ENCODE measurements at places on chromosomes 3 and 15.

GRCh38 chr3:48639944-48640606 is 4.8 kb upstream of the SLC26A6 start:
- no peaks in the 10 kb centered on the region for H3K27me3 ChIP-seq
- H3K36me3 ChIP-seq: no peaks in the 10 kb centered on the region
- H3K4me3 ChIP-seq: no peak overlapping the region
- no peak for DNase-seq

GRCh38 chr3:158808697-158809096 is 6.8 kb downstream of the MFSD1 start:
- H3K36me3 ChIP-seq: no peaks in the 10 kb centered on the region
- H3K27ac ChIP-seq: no peak overlapping the region
- H3K27me3 ChIP-seq: no peaks in the 10 kb centered on the region
- H3K4me3 ChIP-seq: no peak overlapping the region
- H3K4me1 ChIP-seq: peaks cover 26% of the 10 kb centered on the region

- H3K36me3 ChIP-seq: no peaks in the 10 kb centered on the region
- no peak overlapping the region for H3K4me3 ChIP-seq
- H3K27me3 ChIP-seq: no peaks in the 10 kb centered on the region
- DNase-seq: no peak
These were observed 49.9 kb downstream of the FNDC3B start for GRCh38 chr3:172089250-172089649.

GRCh38 chr3:52831500-52832301 is 1.2 kb upstream of the ITIH4 start:
- H3K36me3 ChIP-seq: no peaks in the 10 kb centered on the region
- H3K4me3 ChIP-seq: no peak overlapping the region
- peak; percentile 92 for DNase-seq

- no peak overlapping the region for H3K27ac ChIP-seq
- no peaks in the 10 kb centered on the region for H3K36me3 ChIP-seq
- no peak overlapping the region for H3K4me3 ChIP-seq
- no peak for DNase-seq
- no peaks in the 10 kb centered on the region for H3K4me1 ChIP-seq
These were observed 2.5 kb downstream of the MORC1 start for GRCh38 chr3:109115451-109115850.

- H3K27me3 ChIP-seq: no peaks in the 10 kb centered on the region
- DNase-seq: no peak
- no peak overlapping the region for H3K4me3 ChIP-seq
- no peaks in the 10 kb centered on the region for H3K4me1 ChIP-seq
These were observed 699.9 kb upstream of the ZNF385D start for GRCh38 chr3:22450786-22451400.

- peaks cover 5% of the 10 kb centered on the region for H3K4me1 ChIP-seq
- H3K4me3 ChIP-seq: no peak overlapping the region
- no peaks in the 10 kb centered on the region for H3K36me3 ChIP-seq
- no peak for DNase-seq
- H3K27ac ChIP-seq: no peak overlapping the region
These were observed 4.8 kb upstream of the ZMAT3 start for GRCh38 chr3:179076243-179077027.

DNA sequence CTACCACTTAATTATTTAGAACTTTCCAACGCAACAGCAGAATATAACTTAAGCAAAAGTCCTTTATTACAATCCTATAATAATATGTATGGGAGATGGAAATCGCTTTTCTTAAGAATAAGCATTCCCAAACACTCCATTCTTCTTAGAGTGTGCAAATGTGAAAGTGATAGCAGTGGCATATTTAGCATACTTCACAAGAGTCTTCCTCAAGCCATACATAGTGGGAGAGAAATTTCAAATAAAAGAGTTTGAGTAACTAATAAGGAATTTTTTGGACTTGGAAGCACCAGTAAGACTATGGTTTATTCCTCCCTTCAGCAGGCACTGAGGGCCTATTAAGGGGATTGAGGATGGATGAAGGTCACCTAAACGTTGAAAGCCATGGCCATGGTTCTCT is 22.1 kb upstream of the BNC1 start:
- no peak for DNase-seq
- no peak overlapping the region for H3K4me3 ChIP-seq
- peaks cover 25% of the 10 kb centered on the region for H3K27me3 ChIP-seq
- H3K4me1 ChIP-seq: no peaks in the 10 kb centered on the region

DNA sequence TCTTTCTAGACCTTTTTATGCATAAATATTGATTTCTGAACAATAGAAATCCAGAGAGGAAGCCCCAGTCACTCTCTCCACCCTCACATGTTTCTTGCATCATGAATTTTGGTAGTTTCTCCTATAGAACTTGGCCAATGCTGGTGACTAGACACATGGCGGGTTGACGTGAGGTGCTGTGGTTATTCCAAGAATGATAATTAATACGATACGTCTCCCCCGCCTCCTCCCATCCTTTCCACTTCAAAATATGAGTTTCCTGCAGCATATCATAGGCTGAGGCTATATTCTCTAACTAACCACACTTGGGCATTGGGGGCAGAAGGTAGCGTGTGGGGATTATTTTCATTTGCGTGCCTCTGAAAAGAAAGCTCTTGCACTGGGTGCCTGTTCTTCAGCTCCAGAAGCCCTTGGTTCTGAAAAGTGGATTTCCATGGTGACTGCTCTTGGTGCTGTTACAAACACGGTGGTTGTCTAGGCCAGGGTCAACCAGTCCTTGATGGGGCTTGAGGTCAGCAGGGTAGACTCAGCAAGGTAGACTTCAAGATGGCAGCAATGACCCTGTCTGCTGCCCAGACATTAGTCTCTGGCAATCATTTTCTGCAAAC is 5.3 kb downstream of the TNFSF10 start:
- H3K36me3 ChIP-seq: no peaks in the 10 kb centered on the region
- no peak for DNase-seq
- H3K27me3 ChIP-seq: no peaks in the 10 kb centered on the region
- no peak overlapping the region for H3K4me3 ChIP-seq

GRCh38 chr15:67465196-67465952 is 55.6 kb upstream of the C15orf61 start:
- DNase-seq: no peak
- H3K4me3 ChIP-seq: no peak overlapping the region
- H3K27ac ChIP-seq: no peak overlapping the region
- H3K4me1 ChIP-seq: no peaks in the 10 kb centered on the region
- no peaks in the 10 kb centered on the region for H3K36me3 ChIP-seq

DNA sequence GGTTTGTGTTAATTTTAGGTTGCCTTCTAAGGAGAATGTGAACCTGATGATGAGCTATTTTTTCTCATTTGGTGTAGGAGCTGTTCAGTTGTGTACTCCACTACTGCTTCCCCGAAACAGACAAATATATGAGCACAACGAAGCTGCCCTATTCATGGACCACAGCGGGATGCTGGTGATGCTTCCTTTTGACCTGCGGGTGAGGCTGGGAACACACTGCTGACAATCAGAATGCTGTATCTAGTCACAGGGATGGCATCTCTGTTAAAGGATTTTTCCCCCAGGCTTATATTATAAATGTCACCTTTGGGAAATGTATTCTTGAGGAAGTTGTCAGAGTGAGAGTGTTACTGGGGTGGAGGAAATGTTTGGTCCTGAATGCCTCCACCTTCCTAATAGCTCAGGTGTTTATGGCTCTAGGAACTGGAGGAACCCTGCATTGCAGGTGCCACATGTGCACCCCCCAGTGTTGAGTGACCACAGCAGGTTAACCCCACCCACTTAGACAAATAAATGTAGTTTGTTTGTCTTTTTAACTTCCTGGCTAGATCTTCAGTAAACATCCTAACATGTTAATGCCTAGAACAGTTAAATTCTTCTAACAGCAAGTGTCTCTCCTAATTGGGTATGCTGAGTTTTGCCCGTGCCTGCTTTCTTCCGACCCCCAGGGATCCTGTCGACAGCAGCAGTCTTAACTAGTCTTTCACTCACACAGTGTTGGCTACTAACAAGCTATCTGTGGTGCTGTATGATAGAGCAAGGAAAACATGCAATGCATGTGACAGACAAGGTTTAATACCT is 35.7 kb downstream of the SRP14 start:
- no peak overlapping the region for H3K27ac ChIP-seq
- H3K27me3 ChIP-seq: no peaks in the 10 kb centered on the region
- H3K4me1 ChIP-seq: no peaks in the 10 kb centered on the region

DNA sequence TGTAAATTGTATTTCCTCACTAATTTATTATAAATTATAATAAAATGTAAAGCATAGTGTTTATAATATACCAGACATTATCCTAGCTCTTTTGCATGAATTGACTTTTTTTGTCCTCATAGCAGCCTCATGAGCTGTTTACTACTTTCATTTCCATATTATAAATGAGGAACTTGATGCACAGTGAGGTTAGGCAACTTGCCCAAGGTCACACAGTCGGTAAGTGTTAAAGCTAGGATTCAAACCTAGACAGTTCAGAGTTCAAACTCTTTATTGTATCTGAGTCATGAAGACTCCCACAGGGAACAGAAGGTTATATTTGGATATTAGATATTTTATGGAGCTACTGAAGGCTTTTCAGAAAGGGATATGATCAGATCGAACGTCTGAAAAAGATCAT is 322.2 kb upstream of the SATB1 start:
- H3K36me3 ChIP-seq: no peaks in the 10 kb centered on the region
- DNase-seq: peak; percentile 49
- H3K4me3 ChIP-seq: no peak overlapping the region
- no peaks in the 10 kb centered on the region for H3K4me1 ChIP-seq

DNA sequence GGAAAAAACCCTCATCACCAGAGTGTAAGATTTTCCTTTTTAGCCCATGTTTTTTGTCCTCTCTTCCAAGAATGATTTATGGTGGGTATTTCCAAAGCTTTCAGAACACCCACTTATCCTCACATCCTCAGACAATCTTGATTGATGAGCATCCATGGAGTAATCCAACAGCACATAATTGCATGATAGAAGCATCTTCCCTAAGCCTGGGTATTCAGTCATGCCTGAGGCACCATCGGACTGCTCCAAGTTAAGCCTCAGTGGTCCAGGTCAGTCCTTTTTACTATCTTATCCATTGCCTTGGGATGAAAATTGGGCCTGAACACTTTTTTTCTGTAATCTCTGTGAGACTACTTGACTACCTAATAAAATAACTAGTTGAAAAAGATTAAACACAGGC is 676.0 kb upstream of the SEMA6D start:
- H3K4me3 ChIP-seq: no peak overlapping the region
- H3K27me3 ChIP-seq: no peaks in the 10 kb centered on the region

DNA sequence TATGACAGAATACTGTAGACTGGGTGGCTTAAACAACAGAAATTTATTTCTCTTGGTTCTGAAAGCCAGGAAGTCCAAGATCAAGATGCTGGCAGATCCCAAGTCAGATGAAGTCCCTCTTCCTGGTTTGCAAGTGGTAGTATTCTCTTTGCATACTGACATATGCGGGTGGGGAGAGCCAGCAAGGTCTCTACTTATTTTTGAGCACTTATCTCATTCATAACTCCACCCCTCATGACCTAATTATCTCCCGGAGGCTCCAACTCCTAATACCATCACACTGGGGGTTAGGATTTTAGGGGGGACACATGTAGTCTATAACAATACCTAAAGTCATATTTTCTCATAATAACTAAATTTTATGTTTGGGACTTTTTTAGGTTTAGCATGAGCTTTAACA is 65.3 kb downstream of the BLM start:
- H3K4me3 ChIP-seq: no peak overlapping the region
- H3K27me3 ChIP-seq: no peaks in the 10 kb centered on the region
- no peak for DNase-seq
- H3K4me1 ChIP-seq: no peaks in the 10 kb centered on the region

- H3K27me3 ChIP-seq: no peaks in the 10 kb centered on the region
- H3K27ac ChIP-seq: no peak overlapping the region
- H3K36me3 ChIP-seq: no peaks in the 10 kb centered on the region
- H3K4me1 ChIP-seq: no peaks in the 10 kb centered on the region
These were observed 196.2 kb upstream of the CFAP20DC start for GRCh38 chr3:59245859-59246501.

DNA sequence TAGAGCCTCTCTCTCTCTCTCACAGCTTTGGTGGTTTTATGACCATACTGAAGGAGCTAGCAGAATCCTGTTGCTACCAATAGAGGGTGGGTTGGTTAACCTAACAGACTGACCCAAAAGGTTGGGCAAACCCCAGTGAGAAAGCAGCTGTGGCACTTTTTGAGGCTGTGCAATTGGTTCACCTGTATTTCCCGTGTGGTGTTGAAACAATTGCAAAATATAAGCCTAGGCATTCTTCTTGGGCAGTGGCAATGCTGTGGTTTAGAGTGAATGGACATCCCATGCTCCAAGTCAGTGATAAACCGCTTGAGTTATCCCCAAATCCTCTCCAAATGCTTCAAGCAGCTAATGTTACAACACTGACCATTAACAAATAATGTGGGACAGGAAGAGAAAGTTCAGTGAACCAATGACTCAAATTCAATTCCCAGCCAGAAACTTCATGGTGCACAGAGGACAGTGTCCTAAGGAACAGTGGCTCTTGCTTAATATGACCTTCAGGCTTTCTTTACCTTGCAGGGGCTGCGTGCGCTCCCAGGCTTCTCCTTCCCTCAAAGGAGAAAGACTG is 261.9 kb upstream of the ICE2 start:
- H3K36me3 ChIP-seq: no peaks in the 10 kb centered on the region
- H3K4me1 ChIP-seq: peaks cover 16% of the 10 kb centered on the region

DNA sequence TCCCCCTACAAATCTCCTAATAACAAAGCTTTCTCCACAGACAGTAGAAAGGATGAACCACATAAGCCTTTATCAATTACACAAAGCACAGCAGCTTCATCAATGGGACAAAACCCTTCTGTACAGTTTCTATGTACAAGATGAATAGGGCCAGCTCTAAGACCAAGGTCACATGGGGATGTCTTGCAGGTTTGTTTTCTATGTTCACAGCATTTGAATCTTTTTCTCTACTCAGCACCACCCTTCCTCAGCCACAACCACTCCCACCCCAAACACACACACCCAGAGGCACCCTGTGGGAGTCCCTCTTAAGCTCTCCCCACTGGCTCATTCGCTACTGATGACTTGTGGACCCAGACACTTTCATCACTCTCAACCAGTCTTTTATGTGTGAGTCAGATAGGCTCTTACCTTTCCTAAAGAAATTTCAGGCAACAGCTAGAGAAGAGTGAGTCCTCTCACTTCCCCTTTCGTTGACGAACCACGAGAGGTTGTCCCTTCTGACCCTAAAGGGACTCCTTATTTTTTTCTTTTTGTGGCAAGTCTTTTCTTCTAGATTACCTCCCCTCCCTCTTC is 57.9 kb downstream of the ARHGAP31 start:
- no peak overlapping the region for H3K27ac ChIP-seq
- no peaks in the 10 kb centered on the region for H3K27me3 ChIP-seq
- peaks cover 30% of the 10 kb centered on the region for H3K4me1 ChIP-seq

- DNase-seq: no peak
- H3K27ac ChIP-seq: no peak overlapping the region
- no peaks in the 10 kb centered on the region for H3K27me3 ChIP-seq
- no peak overlapping the region for H3K4me3 ChIP-seq
- H3K36me3 ChIP-seq: no peaks in the 10 kb centered on the region
- no peaks in the 10 kb centered on the region for H3K4me1 ChIP-seq
These were observed 220.0 kb upstream of the ARHGEF26 start for GRCh38 chr3:153901152-153901551.

GRCh38 chr3:127628788-127629466 is at the start of gene PODXL2:
Gene PODXL2 (plus strand): TSS chr3:127629185. CDS start chr3:127629220, 35 bp downstream.
- no peaks in the 10 kb centered on the region for H3K36me3 ChIP-seq
- no peak within 1 kb of the TSS for H3K27ac ChIP-seq
- H3K4me3 ChIP-seq: peak within 1 kb of the TSS; percentile 37
- H3K4me1 ChIP-seq: peaks cover 11% of the 10 kb centered on the region
- H3K27me3 ChIP-seq: no peaks in the 10 kb centered on the region
